Naive thymus-derived CD8-positive, alpha-beta T cell (primary cell): ENCODE measurements at places on chromosomes 12 and 14. TPM values are rescaled to one million over a fixed set of nuclear protein-coding genes. Genes with fewer than 3 reads are reported as not detected.

The TCL1A gene
- 0.10 TPM for polyA plus RNA-seq

The KRT77 gene
- not detected for polyA plus RNA-seq

The FERMT2 gene
- polyA plus RNA-seq, result not detected

The ATN1 gene
- 0.35 TPM for polyA plus RNA-seq
